ENCODE measurements at places on chromosomes 5 and 9.

GRCh38 chr9:80410106-80410505, 838.3 kb downstream of the TLE4 start:
- DNase-seq, result no peak

GRCh38 chr9:134177186-134177585, 12.8 kb upstream of the RNU6ATAC start:
- DNase-seq, result no peak

- DNase-seq, result no peak
Observed at GRCh38 chr9:38386319-38386895, 6.1 kb upstream of the ALDH1B1 start.

DNA sequence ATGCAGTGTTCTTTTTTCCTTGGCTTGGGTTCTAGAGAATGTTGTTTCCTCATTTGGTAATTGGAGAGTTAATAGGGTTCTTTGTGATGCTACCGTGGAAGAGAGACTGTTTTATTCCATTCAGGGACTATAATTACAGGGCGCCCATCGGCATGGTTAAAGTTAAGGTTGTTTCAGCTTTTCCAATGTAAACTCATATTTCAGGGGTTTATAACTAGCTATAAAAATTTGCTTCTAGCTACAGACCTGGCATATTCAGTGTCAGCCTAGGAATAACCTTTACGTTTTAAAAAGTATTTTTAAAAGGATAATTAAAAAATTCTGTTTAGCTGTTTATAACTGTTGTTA, 99.1 kb downstream of the AOPEP start:
- no peak for DNase-seq

- no peak for DNase-seq
Observed at GRCh38 chr9:2126331-2126803, 111.2 kb downstream of the SMARCA2 start.

GRCh38 chr9:96720435-96720834, 57.5 kb downstream of the ZNF510 start:
- no peak for DNase-seq

- no peak for DNase-seq
Observed at GRCh38 chr9:115146581-115147021, 28.6 kb upstream of the TNC start.

- DNase-seq, result no peak
Observed at GRCh38 chr5:173613433-173614159, 2.9 kb downstream of the BOD1 start.

DNA sequence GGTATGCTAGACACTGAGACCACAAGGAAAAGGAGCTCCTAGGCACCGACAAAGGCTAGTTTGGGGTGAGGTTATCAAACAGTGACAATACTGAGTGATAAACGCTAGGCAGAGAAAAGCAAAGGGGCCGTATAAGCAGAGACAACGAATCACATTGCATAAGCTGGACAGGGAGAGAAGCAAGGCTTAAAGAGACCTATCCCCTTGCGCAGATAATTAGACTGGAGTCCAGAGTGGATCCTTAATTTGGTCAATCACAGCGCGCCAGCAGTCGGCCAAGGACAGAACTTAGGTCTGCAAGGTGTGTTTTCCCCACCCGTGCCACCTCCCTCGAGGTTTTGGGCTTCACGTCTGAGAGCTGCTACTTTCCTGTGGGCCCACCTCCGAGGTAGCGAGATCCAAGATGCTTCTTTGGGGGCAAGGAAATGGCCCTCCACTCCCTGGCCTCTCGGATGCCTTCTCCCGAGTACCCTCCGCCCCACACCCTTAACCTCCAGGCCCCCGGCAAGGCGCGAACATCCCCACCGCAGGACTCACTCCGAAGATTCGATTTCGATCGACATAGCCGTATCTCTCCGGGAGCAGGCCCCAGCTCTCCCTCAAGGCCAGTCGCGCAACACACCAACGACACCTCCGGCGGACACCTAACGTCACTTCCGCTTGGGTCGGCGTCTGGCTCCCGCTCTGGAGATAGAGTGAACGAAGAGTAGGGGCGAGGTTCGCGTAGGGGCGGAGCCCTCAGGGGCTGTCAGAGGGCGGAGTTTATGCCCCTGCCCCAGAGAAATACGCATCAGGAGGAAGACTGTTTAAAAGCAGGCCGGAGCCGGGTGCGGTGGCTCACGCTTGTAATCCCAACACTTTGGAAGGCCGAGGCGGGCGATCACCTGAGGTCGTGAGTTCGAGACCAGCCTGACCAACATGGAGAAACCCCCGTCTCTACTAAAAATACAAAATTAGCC, at the start of gene SMU1:
TSS of gene SMU1 (minus strand) at position 629 of the 959 bp plus-strand sequence. CDS start at position 563, 66 bp downstream.
- peak; percentile 96 for DNase-seq

DNA sequence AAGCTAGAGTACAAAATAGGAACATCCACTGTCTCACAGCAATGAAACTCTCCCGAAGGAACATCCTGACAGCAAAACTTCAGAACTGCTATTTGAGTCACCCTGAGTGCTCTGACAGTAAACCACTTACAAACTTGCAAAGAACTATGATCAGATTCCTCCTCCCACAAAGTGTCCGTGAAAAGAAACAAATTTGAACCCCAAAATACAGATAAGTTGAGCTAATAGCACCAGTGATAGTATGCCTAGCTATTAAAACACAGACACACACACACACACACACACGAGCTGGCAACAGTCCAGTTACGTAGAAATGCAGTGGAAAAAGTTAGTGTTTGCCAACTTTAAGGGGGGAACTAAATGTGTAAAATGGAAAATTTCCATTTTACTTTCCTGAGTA, 3.1 kb upstream of the GLIS3 start:
- no peak for DNase-seq

GRCh38 chr5:173745123-173745522, 128.7 kb upstream of the BOD1 start:
- no peak for DNase-seq
